A673 (cell line): ENCODE measurements at places on chromosomes 4 and X. TPM values are rescaled to one million over a fixed set of nuclear protein-coding genes. Genes with fewer than 3 reads are reported as not detected.

GYPB gene
- not detected in 2 replicates for total RNA-seq

ABRAXAS1 gene
- 17.6 and 19.9 TPM in 2 replicates for total RNA-seq

RNF128 gene
- total RNA-seq, result not detected in 2 replicates

DNA sequence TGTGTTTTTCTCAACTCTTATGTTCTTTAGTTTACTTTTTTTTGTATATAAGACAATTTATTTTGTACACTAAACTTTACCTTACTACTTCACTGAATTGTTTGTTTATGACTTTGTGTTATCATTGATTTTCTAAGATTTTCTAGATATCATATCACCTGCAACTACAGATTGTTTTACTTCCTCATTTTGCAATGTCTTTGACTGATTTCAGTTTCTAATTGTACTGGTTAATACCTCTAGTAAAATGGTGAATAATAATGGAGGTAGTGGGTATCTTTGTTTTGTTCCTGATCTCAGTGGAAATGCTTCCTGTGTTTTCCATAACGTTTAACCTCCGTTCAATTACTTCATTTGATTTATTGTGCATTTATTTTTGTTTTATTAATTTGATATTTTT, 490.2 kb downstream of the TLL1 start:
- no peak for DNase-seq

DNA sequence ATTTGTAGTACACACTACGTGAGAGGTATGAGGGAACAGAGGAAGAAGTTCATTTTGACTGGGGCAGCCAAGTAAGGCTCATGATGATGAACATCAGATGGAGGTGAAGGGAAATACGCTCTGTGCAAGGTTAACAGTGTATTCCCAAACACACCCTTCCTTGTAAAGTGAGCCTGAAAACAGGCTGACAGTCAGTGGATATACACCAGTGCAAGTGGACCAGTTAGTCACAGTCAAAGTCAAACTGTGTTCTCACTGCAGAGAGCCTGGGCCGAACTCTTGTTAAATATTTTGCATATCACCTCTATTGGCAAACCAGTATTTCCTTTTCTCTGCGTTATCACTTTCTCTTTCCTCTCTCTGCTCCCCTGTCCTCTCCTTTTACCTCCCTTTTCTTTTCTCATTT, 23.4 kb upstream of the RHOH start:
- DNase-seq, result no peak
